Fibroblast of skin of abdomen (primary cell): ENCODE measurements at places on chromosomes 13 and 19.

- no peak for DNase-seq
Measured at GRCh38 chr19:38139122-38139521, 84.9 kb downstream of the DPF1 start.

DNA sequence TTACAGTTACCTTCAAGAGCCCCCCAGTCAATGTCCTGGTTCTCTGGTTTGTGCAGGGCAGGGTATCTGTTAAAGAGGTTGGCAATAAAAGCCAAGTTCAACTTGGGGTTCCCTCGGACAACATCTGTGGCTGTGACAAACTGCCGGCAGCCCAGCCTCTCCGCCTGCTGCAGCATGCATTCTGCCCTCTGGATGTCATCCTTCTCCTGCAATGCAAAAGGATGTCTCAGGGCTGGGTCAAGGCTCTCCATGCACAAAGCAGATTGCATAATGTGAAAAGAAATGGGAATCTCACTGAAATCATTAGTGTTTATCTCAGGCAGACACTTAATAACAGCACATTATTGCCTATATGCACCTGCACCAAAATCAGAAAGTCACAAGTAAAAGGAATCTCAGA lies 35.1 kb downstream of the LCP1 start:
- DNase-seq = peak; percentile 25

DNA sequence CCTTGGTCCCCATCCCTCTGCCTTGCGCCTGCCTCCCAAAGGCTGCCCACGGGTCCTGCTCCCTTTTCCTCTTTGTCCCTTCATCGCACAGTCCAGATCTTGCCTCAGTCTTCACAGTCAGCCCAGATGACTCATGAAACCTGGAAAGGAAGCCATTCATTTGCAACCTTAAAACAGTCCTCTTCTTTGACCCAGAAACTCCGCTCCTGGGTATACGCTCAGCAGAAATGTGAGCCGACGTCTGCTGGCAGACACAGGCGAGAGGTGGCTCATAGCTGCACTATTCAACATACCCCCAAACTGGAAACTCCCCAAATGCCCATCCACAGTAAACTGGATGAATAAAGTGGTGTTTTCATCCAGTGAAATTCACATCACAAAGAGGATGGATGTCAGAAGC lies 13.6 kb upstream of the PEPD start:
- DNase-seq = no peak

GRCh38 chr19:53294786-53295441 lies 27.4 kb upstream of the VN1R4 start:
- DNase-seq = no peak

GRCh38 chr13:40401911-40402776 lies 264.3 kb downstream of the FOXO1 start:
- peak; percentile 96 for DNase-seq

DNA sequence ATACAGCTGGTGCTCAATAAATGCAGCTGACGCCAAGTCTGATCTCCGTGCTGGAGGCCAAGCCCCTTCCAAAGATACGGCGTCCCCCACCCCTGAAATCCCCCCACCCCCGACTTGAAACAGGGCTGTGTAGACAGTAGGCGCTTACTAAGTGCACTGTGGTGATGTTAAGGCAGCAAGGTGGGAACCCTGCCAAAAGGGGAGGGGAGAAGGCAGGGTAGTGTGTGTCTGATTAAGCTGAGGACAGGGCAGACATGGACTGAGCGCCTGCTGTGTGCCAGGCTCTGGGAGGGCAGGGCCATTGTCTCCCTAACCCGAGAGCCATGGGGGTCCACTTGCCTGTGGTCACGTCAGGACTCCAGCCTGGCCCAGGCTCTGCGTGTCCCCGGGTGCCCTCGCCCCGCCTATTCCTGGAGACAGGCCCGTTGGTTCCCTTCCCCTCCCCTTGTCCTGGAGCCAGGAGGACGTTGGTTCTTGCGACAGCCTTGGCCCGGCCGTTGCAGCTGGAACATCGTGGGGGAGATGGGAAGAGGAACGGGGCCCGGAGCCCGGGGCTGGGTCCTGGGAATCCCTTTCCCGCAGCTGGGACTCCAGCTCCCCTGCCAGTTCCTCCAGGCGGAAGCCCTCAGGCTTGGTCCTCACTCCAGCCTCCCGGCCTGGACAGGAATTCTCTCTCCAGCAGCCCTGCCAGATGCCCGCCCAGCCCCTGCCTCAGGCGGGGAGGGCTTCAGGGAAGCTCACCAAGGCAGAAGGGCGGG lies 1.7 kb upstream of the ELANE start:
- peak; percentile 84 for DNase-seq

DNA sequence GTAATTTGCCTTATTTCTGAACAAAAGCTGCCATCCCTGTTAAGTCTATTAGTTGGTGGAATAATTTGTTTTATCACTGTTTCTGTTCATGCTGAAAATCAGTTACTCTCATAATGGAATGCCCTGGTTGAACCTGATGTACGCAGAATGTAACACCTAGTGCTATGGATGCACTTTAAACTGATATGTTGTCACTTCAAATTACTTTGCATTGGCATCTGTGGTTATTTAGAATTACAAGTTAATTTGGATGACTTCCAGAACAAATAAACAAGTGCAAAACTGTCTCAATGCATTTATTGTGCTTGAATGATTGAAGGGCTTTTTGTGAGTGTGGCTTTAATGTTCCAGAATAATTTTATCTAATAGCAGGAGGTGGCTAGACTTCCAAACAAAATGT lies 368.2 kb upstream of the SLITRK5 start:
- no peak for DNase-seq

GRCh38 chr13:83622422-83622784 lies 259.9 kb downstream of the SLITRK1 start:
- peak; percentile 1 for DNase-seq

- no peak for DNase-seq
Measured at GRCh38 chr13:99949679-99950413, 21.7 kb downstream of the ZIC5 start.

- DNase-seq = no peak
Measured at GRCh38 chr19:38736036-38736412, 8.2 kb downstream of the CAPN12 start.

DNA sequence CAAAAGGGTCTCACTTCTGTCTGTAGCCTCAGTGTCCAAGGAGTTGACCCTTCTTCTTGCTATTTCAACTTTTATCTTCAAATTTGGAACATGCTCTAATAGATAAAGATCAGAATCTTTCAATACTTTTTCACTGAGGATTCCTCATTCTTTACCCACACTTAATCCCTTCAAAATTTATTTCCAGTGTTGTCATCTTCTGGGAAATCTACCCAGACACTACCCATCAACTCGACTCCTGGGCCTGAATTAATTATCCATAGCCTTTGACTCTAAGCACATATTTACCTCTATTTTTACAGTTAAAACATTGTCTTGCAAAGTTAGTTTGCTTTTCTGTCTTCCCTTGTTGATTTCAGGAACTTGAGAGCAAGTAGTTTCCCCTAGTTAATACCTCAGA lies 1022.5 kb downstream of the PCDH9 start:
- peak; percentile 47 for DNase-seq

- no peak for DNase-seq
Measured at GRCh38 chr13:80444240-80445015, 103.5 kb upstream of the SPRY2 start.

GRCh38 chr19:14346279-14346678 lies 35.0 kb upstream of the ADGRE5 start:
- no peak for DNase-seq

DNA sequence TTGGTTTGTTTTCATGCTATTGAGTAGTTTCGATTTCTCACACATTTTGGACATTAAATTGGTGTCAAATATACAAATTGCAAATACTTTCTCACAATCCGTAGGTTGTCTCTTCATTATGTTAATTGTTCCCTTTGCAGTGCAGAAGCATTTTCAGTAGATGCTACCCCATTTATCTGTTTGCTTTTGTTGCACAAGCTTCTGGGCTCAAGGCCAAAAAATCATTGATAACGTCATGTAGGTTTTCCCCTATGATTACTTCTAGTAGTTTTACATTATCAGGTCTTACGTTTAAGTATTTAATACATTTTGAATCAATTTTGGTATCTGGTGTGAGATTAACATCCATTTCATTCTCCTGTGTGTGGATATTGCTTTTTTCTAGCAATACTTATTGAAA lies 14.0 kb upstream of the ZNF347 start:
- no peak for DNase-seq

- peak; percentile 80 for DNase-seq
Measured at GRCh38 chr19:45613926-45614725, 12.1 kb upstream of the GPR4 start.

DNA sequence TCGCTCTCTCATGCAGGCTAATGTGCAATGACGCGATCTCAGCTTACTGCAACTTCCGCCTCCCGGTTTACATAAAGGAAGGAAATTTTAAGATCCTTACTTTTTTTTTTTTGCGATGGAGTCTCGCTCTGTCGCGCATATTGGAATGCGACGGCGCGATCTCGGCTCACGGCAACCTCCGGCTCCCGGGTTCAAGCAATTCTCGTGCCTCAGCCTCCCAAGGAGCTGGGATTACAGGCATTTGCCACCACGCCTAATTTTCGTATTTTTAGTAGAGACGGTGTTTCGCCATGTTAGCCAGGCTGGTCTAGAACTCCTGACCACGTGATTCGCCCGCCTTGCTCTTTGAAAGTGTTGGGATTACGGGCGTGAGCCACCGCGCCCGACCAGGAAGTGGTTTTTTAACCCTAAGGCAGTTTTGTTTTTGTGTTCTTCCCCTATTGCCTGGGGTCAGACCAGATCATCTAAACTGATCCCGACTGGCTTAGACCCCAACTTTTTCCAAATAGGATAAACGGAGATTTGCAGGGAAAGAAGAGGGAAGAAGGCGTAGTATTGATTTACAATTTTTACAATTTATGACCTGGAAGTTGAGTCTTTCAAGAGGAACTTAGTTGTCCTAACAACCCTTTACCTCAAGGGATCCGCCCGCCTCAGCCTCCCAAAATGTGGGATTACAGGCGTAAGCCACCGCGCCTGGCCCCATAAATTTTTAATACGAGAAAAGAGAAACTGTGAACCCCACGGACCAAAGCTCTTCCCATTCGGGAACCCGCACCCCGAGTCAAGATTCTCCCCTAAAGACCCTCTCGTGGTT lies 142.0 kb downstream of the ZNF737 start:
- peak; percentile 65 for DNase-seq

GRCh38 chr13:32019612-32020233 lies 11.9 kb upstream of the FRY start:
- DNase-seq = peak; percentile 71

DNA sequence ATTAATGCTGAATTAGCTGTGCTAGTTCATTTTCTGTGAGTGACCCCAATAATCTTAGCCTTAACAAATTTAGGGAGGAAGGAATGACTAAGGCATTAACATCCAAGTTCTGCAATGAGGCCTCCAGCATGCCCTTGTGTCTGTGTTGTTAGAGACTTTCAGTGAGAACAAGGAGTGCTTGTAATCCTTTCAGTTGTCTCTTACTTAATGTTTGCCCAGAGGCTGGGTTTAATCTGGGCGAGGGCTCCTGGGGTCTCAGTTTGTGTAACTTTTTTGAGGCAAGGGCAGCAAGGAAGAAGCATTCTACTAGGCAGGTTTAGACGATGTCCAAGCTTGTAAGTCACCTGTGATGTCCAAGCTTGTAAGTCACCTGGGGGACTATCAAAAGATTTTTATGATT lies 24.3 kb downstream of the CCNA1 start:
- DNase-seq = no peak

GRCh38 chr13:50757008-50757407 lies 86.5 kb downstream of the DLEU7 start:
- DNase-seq = peak; percentile 27

GRCh38 chr13:39451301-39451700 lies 151.7 kb downstream of the LHFPL6 start:
- DNase-seq = peak; percentile 27

DNA sequence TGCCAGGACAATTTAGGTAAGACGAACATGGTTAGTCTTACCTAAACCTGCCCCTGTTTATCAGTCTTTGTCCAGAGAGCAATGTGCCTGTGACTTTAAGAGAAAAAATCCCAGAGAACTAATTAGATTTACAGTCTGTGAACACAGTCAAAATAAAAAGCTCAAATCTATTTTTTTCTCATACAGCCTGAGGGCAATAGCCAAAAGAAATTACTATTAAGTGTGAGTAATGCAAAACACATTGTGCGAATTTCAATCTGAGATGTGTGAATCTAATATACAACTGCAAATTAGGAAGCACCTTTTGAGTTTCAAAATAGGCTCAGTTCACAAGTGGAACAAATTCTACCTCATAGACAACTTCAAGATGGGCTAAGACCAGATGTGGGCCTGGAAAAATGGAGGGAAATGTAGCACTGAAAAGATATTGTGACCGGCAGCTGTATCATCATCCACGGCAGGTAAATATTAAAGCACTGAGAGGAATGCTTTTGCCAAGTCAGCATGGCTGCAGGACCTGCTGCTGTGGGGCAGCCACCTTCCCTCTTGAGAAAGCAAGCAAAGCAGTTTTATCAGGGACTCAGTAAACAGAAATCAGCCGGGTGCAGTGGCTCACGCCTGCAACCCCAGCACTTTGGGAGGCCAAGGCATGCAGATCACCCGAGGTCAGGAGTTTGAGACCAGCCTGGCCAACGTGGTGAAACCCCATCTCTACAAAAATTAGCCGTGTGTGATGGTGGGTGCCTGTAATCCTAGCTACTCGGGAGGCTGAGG lies 114.8 kb downstream of the KATNAL1 start:
- no peak for DNase-seq

GRCh38 chr13:67283637-67284036 lies 53.5 kb upstream of the PCDH9 start:
- no peak for DNase-seq

- DNase-seq = no peak
Measured at GRCh38 chr13:39506559-39507390, 96.2 kb downstream of the LHFPL6 start.

- no peak for DNase-seq
Measured at GRCh38 chr19:17149393-17150135, 65.6 kb upstream of the USE1 start.

- no peak for DNase-seq
Measured at GRCh38 chr19:35978832-35979365, 16.1 kb upstream of the SDHAF1 start.

GRCh38 chr13:80451641-80452040 lies 110.7 kb upstream of the SPRY2 start:
- no peak for DNase-seq

DNA sequence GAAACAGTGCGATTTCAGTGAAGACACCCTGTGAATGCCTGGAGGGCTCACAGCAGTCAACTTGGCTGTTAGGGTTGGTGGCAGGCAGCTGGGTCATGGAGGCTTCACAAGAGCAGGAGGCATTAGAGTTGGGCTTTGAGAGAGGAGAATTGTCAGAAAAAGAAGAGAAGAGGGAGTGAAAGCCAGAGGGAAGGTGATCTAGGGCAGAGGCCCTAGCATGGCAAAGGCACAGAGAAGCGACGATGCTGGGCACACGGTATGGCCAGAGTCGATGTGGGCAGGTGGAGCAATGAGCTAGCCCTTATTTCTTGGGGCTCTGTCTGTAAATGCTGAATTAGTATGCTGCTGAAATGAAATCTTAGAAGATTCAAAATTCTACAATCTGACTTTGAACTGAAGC lies 52.6 kb upstream of the OLFM4 start:
- no peak for DNase-seq

- no peak for DNase-seq
Measured at GRCh38 chr13:27389891-27390290, 34.5 kb upstream of the GTF3A start.

- DNase-seq = peak; percentile 66
Measured at GRCh38 chr19:13597640-13598039, 91.4 kb upstream of the CACNA1A start.
